Cortex of kidney (tissue), 1 donor: ENCODE measurements at places on chromosomes 3 and 15.

- DNase-seq, result no peak
Observed at GRCh38 chr3:63912768-63913588, 795 bp upstream of the SCAANT1 start.

GRCh38 chr3:25663347-25663868 is 1.3 kb downstream of the TOP2B start:
- DNase-seq, result no peak

DNA sequence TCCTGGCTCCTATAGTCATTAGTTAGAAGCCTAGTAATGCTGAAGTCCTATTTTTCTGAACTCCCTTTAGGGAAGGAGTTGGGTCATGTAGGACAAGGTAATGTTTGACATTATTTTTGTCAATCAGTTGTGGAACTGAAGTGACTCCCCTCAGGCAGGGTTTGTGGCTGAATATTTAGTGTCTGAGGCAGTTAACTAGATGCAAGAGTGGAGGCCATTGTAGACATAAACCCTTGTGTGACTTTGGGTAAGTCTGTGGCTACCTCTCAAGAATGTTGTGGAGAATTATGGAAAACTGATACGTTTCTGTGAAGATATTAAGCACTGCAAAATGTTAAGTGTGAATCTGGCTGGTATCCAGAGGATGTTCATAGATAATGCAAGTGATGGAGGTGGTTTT is 125.2 kb upstream of the PHLDB2 start:
- no peak for DNase-seq

GRCh38 chr3:113685956-113686721 is 10.3 kb downstream of the USF3 start:
- no peak for DNase-seq

DNA sequence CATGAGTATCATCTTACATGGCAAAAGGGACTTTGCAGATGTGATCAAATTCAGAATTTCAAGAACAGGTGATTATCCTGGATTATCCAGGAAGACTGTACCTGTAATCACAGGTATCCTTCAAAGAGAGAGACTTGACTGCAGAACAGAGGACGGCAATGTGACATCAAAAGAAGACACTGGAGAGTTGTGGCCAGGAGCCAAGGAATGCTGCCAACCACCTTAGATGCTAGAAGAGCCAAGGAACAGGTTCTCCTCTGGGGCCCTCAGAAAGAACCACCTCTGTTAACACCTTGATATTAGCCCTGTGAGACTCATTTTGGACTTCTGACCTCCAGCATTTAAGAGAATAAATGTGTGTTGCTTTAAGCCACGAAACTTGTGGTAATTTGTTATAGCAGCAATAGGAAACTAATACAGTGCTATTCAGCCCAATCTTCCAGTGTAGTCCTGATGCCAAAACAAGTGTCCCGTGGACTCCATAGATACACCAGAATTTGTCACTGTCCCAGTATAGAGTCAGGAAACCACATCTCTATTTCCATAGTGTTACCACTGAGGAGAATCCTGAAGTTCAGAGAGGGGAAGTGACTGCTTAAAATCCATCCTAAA is 330.6 kb upstream of the TLE3 start:
- DNase-seq, result no peak

DNA sequence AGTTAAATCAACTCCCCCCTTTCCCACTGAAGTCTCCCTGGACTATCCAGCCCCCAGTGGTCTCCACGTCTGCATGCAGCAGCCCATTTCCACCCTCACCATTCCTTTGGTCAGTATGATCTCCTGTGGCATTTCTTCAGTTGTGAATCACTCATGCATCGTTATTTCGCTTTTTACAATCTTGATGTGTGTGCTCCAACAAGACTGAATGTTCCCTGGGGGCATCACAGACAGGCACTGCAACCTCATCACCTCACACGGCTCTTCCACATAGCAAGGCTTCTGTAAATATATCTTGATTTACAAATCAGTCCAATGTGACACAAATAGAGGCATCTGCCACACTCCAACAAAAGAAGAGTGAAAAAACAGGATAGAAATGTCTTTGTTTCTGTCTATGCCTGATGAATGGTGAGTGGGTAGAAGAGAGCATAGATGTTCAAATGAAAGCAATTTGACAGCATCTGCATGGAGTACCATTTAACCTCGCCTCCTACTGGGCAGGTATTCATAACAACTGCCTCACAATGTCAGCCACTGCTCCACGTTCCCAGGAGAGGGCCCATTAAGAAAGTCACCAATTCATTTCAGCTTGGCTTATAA is 5.2 kb downstream of the HEG1 start:
- DNase-seq, result no peak

- no peak for DNase-seq
Observed at GRCh38 chr3:176479248-176479647, 718.0 kb downstream of the TBL1XR1 start.

DNA sequence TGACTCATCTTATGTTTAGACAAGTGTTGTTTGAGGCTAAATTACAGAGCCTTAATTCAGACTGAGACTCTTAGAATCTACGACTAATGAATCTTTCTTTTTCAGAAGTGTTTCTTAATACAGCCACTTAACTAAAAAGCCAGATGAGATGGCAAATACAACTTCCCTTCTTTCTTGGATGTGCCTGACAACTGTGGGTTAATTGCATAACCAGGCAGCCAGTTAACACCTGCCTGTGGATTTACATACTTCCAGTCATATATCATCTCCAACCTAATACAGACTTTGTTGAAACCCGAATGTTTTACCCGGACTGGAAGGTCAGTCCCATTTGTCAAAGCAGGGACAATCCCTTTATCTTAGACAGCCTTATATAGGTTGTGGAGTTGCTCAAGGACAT is 297.6 kb downstream of the VPS13C start:
- no peak for DNase-seq

DNA sequence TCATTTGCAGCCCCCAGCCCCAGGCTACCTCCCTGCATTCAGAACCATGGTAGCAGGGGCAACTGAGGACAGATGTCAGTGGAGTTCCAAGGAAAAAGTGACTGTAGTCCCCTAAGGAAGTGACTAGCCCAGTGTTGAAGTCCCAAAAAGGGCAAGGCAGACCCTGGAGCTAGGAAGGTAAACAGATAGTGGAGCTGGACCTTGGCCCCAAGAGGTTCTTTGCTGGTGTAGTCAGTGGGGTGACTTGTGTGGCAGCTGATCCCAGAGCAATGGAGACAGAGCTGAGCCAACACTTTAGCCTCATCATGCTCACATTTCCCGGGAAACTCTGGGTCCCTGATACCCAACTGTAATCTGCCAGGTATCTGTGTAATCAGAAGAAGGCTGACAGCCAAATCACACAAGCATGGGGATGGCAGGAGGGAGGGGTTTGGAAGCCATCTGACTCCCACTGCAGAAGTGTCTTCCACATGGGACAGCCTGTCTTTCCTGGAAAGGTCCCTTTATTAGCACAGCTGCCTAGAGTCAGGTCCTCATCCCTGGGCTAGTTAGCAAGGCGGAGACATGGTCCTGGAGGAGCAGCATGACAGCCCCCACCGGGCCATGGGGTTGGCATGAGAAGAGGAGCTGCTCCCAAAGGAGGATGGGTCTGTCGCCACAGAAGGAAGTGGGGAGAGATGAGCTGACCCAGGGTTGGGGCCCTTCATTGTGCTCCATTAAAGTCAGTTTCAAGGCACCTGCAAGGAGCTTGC is 39.8 kb downstream of the PXYLP1 start:
- no peak for DNase-seq

- DNase-seq, result no peak
Observed at GRCh38 chr3:20056725-20057611, 16.7 kb downstream of the KAT2B start.

- no peak for DNase-seq
Observed at GRCh38 chr3:113170771-113171170, 40.6 kb upstream of the BOC start.

DNA sequence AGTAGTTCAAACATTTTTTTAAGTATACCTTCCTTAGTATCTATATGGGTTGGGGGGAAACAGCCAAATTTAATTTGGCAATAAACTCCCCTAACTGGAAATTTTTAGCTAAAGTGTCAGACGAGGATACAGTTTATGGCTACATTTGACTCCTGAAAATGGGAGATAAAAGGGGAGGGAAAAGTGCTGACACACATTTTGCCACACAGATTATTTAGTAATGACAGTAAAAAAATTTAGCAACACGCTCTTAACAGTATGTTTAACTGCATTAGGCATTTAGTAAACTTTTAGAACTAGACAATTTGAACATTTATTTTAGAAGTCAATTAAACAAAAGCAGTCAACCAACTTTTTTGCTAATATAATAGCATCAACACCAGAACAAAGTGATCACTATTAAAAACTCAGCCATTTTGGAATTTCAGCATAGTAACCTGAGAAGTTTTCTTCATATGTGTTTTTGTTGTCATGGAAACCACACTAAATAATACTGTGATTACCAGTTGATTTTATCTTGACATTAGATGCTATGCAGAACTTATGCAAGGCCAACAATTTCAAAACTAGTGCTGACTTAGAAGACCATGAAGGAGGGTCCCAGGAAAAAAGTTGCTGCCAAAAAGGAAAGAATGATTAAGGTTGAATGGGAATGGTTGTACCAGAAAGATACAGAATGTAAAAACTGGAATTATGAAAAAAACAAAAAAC is 47.0 kb upstream of the TFG start:
- no peak for DNase-seq

GRCh38 chr3:56836276-56837163 is 34.8 kb upstream of the ARHGEF3 start:
- no peak for DNase-seq

DNA sequence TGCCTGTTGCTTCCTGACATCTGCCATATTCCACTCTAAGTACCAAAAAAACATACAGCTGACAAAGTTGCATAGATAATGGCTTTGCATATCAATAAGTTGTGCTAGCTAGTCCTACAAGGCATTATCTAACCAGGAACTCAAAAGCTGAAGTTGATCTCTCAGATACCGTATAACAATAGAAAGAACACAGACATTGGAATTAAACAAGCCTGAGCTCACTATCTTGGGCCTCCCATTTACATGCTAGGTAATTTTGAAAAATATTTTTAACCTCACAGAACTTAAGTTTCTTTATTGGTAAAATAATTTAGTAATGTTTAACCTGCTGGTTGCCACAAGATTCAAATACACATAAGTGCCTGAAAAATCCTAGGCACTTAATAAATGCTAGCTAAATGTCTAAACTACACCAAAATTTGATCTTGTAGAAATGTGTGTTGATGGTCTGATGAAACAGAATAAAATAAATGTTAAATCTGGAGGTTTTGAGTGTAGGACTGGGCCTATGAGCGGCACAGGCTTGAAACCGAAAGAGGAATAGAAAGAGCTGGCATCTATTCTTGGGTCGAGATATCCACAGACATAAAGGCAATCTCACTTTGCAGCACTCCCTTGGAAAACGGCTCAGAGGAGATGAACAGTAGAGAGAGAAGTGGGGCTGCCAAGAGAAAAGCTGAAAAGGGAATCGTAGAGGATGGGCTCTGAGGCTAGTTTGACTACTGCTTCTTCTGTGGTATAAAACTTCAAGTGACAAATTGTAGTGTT is 29.9 kb upstream of the TTC14 start:
- no peak for DNase-seq

DNA sequence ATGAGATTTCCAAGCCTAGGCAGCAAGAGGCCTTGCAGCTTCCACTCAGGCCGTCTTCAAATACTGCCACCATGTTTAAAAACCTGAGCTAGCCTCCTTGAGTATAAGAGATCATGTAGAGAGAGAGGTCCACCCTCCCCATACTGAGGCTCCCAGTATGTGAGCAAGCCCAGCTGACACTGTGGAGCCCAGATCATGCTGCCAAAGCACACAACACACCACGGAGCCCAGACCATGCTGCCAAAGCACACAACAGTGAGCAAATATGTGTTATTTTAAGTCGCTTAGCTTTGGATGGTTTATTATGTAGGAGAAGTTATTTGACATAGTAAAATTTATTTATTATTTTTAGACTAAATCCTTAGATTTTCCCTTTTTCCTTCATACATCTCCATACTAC is 333.7 kb downstream of the CTNNB1 start:
- DNase-seq, result no peak

DNA sequence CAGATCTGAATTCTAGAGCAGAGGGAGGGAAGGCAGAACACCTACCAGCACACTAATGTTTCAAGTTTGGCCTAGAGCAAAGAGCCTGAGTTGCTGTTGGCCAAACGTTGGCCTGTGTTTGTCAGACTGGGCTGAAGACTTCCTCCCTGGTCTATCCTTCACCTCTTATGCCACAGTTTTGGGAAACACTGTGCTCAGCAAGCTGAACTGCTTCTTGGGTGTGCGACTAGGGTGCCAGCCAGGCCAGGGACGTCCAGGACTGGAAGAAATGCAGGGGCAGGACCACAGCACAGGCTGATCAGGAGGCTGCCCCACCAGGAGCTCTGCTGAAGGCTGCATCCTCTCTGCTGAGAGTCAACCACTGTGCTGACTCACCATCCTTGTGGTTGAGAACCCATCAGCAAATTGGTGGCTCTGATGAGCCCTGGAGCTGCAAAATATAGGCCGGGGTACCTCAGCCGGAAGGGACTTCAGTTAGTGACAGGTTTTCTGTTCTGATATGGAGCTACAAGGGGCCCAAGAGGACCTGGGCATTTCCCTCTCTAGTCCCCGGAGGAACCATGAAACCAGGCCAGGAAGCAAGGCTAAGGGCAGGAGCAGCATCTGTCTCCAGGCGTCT is 131.6 kb upstream of the RASGRP1 start:
- no peak for DNase-seq

- DNase-seq, result no peak
Observed at GRCh38 chr15:93985925-93986324, 245.4 kb upstream of the MCTP2 start.

DNA sequence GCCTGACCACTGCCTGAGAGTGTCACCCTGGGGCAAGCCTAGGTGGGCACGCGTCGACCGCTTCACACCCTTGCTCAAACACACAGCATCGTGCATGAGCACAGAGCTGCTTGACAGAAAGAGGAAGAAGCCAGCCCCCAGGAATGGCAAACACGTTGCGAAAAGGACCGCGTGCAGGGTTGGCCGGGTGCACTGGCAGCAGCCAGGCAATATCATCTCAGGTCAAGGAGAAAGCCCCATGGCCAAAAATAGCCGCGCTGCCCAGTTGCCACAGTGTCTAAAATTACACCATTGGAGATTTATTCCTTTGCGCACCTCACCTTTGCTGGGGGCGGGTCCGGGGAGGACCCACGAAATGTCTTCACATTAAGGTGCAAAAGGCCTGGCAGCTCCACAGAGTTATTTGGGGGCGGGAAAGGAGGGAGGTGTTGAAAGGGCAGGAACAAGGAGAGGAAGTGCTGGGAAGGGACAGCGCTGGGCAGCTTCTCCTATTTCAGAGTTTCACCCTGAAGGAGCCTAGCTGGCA is 44.7 kb upstream of the NR2F2 start:
- DNase-seq, result no peak

DNA sequence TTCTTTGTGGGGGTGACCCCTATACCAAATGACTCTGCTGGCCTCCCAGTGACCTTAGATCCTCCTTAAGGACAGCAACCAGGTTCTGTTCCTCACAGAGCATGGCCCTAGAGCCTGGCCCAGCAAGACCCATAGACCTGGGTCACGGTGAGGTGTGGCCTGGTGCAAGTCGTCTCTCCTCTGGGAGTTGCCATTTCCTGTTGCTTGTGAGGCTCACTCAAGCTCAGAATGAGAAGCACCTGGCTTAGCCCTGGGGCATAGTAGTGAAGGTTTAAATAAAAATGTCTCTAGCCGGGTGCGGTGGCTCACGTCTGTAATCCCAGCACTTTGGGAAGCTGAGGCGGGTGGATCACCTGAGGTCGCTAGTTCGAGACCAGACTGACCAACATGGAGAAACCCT is 131.3 kb downstream of the SMAD6 start:
- DNase-seq, result no peak
